Neural crest cell (in vitro differentiated cells): ENCODE measurements at places on chromosomes 3 and 15. TPM values are rescaled to one million over a fixed set of nuclear protein-coding genes. Genes with fewer than 3 reads are reported as not detected.

- no peak for DNase-seq
Observed at GRCh38 chr3:150202711-150203110, 205.4 kb upstream of the TSC22D2 start.

GRCh38 chr15:34364041-34364440 lies 3.0 kb downstream of the LPCAT4 start:
- DNase-seq, result no peak

DNA sequence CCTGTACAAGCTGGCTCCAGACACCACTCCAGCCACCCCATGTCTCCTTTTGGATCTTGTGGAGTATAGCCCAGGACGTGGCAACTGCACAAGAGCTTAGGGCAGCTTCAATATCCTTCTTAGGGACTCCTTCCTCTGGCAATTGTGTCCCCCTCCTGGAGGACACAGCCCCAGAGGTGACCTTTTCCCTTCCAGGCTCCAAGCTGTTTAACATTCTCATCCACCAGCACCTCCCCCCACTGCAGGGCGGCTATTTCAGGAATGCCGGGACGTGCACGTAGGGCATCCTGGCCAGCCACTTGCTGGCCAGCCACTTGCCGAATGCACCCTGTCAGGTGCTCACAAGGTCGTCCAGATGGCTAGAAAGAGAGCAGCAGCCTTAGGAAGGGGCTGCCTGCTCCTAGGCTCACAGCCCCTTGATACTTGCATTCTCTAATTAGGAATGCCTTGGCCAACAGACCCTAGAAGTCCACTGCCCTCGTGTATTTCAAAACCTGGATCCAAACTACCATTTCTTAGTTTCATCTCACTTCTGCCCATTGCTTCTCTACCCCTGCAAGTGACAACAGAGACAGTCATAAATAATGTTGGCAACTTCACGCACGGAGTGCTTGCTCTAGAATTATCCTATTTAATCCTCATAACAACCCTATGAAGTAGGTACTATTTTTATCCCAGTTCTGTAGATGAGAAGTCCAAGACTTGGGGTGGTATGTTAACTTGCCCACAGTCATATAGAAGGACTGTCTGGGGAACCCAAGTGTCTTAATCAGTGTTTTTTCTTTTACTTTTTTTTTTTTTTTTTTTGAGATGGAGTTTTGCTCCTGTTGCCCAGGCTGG lies 24.5 kb upstream of the IDH2 start:
- DNase-seq, result no peak

- no peak for DNase-seq
Observed at GRCh38 chr3:67605377-67605776, 49.0 kb downstream of the SUCLG2 start.

DNA sequence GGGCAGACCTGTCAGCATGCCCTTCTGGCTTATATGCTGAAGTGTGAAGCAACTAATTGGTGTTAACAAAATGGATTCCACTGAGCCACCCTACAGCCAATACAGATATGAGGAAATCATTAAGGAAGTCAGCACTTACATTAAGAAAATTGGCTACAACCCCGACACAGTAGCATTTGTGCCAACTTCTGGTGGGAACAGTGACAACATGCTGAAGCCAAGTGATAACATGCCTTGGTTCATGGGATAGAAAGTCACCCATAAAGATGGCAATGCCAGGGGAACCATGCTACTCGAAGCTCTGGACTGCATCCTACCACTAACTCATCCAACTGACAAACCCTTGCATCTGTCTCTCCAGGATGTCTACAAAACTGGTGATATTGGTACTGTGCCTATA lies 9.4 kb downstream of the PIK3CB start:
- DNase-seq, result no peak

DNA sequence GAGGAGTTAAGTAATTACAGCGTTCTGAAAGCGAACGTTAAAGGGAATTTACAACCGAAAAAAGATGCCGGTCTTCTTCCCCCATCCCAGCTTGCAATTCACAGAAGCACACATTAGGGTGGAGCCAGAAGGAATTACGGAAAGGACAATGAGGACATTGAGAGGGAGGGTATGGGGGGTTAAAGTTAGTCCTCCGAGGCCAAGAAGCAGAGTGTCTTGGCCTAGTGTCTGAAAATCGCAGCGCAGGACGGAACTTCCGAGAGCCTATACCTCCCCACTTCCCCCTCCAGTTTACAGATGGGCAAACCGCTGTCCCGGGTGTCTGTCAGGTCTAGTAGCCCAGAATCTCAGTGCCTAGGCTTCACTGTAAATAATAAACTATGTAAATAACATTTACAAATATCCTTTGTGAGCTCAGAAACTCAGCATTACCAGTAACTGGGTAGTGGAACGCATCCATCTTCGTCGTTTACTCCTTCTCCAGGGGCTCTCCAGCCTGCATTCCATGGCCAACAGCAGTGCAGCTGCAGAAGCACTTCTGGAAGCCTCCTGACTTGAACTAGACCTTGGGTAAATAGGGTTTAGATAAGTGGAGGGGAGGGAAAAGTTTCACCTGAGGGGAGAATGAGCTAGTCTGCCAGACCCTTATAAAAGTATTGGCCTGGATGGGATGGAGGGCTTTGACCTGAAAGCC lies 922 bp downstream of the ADPRH start:
- DNase-seq, result no peak

- no peak for DNase-seq
Observed at GRCh38 chr15:46892621-46893160, 824.6 kb upstream of the SEMA6D start.

GRCh38 chr3:4396542-4396941 lies 70.5 kb downstream of the SUMF1 start:
- DNase-seq, result no peak

DNA sequence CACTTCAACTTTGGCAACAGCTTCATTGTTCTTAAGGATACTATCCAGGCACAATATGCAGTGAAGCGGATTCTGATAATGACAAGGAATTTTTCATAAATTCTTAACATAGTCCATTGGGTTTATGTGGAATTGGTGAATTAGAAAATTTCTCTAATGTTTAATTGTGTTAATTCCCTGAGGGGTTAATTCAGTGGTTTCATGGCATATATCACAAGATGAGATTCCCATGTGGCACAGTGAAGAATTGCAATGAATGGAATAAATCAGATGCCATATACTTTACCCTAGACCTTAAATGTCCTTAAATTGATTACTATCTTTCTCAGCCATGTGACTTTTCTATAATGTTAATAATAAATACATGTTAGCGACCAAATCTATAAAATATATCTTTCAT lies 1244.1 kb downstream of the ROBO2 start:
- no peak for DNase-seq

DNA sequence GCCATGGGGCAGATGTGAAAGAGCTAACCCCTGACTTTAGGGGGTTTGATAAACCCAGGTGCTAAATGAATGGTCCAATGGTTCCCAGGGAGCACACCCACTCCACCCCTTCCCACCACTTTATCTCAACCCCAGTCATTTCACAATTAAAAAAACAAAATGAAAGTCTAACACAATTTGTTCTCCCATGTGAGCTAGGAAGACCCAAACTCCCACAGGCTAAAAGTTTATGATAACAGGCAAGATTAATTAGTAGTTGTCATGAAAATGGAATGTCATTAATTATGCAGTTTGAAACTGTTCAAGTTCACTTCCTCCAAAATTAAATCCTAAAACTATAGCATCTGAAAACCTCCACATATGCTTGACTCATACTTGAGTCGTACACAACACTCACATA lies 63.3 kb upstream of the TPM1 start:
- no peak for DNase-seq

The TCAIM gene
- total RNA-seq, result 25.3 and 25.8 TPM in 2 replicates

The RAP2B gene
- total RNA-seq, result 14.4 and 14.7 TPM in 2 replicates

The GXYLT2 gene
- total RNA-seq, result 0.82 and 1.2 TPM in 2 replicates

The MBD4 gene
- 37.8 and 39.5 TPM in 2 replicates for total RNA-seq

The ITIH4 gene
- 6.3 and 8.6 TPM in 2 replicates for total RNA-seq
